Spinal cord (tissue), 10 donors: ENCODE measurements at places on chromosomes 13 and 19.

GRCh38 chr13:66659286-66659685 is 570.9 kb downstream of the PCDH9 start:
- no peak for DNase-seq

DNA sequence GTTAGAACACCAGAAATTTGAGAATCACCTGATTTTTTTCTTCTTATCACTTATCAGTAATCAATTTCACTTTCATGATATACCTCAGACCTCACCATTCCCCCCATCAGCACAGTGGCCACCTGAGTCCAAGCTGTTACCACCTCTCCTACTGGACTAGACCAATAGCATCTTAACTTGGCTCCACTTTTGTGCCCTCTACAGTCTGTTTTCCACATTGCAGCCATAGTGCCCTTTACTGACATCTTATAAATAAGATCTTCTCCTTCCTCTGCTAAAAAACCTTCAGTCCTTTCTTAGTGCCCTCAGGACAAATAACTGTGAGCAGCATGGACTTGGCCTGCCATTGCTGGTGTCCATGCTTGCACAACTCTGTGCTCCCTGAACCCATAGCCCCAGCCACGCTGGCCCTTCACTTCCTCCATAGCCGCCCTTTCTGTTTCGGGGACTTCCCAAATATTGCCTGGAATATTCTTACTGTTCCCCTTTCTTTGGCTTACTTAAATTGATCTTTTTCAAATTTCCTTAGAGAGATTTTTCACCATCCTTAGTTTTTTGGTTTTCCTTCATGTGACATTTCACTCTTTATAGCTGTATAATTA is 380.8 kb downstream of the LMO7 start:
- no peak for DNase-seq

GRCh38 chr19:4375164-4376027 is 25.0 kb downstream of the SH3GL1 start:
- no peak for DNase-seq

- no peak for DNase-seq
These were observed 5.1 kb downstream of the TMEM86B start for GRCh38 chr19:55223291-55224037.

GRCh38 chr19:47240556-47240955 is 9.6 kb upstream of the BBC3 start:
- no peak for DNase-seq

DNA sequence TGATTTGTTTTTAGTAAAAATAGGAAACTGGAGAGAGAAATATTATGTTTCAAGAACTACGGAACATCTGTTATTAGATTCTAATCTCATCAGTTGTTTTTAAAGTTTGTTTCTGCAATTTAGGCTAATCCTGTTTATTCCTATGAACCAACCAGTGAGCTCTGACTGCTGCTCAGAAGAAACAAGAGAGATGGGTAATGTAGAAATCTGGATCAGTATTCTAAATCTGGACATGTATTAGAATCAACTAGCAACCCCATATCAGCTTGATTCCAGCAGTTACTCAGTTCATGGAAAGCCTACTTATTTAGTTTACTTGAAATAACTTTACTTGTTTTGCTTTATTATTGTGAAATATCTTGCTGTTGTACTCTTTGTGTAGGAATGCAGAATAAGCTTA is 115.2 kb downstream of the TNFRSF19 start:
- DNase-seq: no peak

DNA sequence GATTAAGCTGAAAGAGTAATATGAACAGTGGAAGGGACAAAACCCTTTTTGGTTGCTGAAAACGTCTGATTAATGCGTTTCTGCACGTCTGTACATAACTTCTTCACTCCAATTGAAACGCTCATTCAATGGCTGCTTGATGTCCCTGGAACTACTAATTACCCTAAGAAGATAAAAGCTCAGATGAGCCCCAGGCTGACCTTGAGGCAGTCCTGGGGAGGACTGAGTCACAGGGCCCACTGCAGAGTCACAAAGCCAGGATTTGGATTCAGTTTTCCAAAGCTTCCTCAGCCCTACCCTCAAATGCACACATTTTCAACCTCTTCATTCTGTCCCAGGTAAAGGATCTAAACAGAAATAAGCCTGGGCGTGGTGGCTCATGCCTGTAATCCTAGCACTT is 75.0 kb upstream of the FLT1 start:
- no peak for DNase-seq

GRCh38 chr19:58034477-58034793 is 610 bp downstream of the ZSCAN1 start:
- DNase-seq: no peak
